Naive B cell (primary cell): ENCODE measurements at places on chromosomes 5 and 9. TPM values are rescaled to one million over a fixed set of nuclear protein-coding genes. Genes with fewer than 3 reads are reported as not detected.

The SPAAR gene
- not detected for polyA plus RNA-seq

The DDX4 gene
- polyA plus RNA-seq = not detected

- peaks cover 49% of the 10 kb centered on the region for H3K36me3 ChIP-seq
- peak overlapping the region; percentile 76 for H3K27ac ChIP-seq
- no peak for DNase-seq
- peaks cover 26% of the 10 kb centered on the region for H3K4me1 ChIP-seq
These were observed 16.6 kb downstream of the TUT7 start for GRCh38 chr9:86337469-86338108.

- H3K4me3 ChIP-seq = no peak overlapping the region
- no peaks in the 10 kb centered on the region for H3K4me1 ChIP-seq
- peak overlapping the region; percentile 28 for H3K27ac ChIP-seq
- DNase-seq = no peak
- H3K36me3 ChIP-seq = peaks cover 11% of the 10 kb centered on the region
- H3K27me3 ChIP-seq = no peaks in the 10 kb centered on the region
These were observed 36.6 kb upstream of the SARDH start for GRCh38 chr9:133774799-133775198.
